ENCODE measurements at places on chromosomes 5 and 9.

- DNase-seq, result no peak
These were observed 67.1 kb downstream of the ADAMTS2 start for GRCh38 chr5:179278119-179278518.

DNA sequence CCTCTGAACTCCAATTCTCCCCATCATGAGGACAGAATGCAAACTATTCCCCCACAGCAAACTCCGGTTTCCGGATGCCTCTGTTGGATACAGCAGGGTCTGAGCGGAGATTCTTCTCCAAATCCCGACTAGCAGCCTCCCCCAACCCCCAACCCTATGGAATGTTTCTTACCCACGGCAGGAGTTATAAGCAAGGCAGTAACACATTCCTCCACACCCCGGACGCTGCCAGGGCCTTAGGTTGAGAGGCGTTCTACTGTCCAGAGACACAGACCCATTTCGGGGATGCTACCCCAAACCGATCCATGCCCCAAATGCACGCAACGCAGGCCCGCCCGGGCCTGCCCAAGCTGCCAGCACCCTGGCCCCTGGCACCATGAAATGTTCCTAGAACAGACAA lies 85.6 kb upstream of the LMX1B start:
- no peak for DNase-seq

- DNase-seq, result no peak
These were observed 143.7 kb downstream of the PTTG1 start for GRCh38 chr5:160565376-160565775.

GRCh38 chr9:116550696-116551436 lies 136.2 kb upstream of the TRIM32 start:
- no peak for DNase-seq

- no peak for DNase-seq
These were observed 29.4 kb downstream of the IER5L start for GRCh38 chr9:129148463-129149204.

- DNase-seq, result peak; percentile 64
These were observed 44.7 kb upstream of the NKD2 start for GRCh38 chr5:963673-964531.

DNA sequence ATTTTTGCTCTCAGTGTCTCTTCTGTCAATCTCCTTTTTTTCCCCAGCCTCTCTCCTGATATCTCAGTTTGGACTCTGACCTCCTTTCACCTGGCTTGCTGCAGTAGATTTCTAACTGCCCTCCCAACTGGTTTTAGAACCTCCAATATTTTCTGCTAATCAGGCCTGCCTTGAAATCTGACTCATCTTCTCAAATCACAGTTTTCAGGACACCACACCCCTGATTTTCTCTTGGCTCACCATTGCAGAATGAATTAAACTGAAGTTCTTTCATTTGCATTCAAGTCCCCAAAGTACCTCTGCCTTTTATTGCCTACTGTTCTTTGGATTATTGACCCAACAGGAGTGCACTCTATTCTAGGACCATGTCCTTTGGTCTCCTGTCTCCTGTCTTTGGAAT lies 310.4 kb upstream of the TRPC7 start:
- no peak for DNase-seq

GRCh38 chr5:88688984-88689667 lies 193.9 kb downstream of the MEF2C start:
- DNase-seq, result no peak

GRCh38 chr9:120792898-120793765 lies at the start of gene FBXW2:
Gene FBXW2, minus strand, starts transcription at chr9:120793416. Its CDS starts 5,158 bp downstream, at chr9:120788258.
- peak; percentile 95 for DNase-seq

- no peak for DNase-seq
These were observed 68.7 kb upstream of the UNC5A start for GRCh38 chr5:176741561-176742211.

DNA sequence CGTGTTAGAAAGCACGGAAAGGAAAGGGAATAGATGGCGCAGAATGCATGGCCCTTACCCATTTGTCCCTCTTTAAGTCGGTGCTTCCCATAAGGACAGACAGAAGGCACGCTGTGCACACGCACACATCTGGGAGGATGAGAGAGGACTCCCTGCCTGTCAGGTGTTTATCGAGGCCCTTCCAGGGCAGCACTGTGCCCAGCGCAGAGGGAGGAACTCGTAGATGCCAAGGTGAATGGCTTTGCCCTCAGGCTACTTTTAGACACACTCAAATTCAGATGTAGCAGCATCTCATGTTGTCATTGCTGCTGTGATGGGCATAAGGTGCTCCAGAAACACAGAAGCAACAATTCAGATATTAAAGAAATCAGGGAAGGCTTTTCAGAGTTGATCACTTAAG lies 70.2 kb upstream of the CTSL start:
- no peak for DNase-seq

DNA sequence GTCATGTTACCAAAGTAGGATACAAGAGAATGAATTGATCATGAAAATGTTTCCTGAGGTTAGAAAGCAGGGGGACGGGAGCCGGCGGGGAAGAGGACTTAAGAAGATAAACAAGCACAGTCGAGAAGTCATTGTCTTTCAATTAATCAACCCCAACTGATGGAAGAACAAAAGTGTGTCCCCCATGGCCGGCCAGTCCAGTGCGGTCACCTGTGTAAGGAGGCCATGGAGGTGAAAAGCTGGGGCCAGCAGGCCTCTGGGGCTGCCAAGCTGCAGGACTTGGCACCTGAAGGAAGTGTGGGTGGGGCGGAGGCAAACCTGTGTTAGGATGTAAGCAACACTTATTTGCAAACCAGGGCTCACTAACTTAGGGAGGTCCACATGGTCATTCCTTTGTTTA lies 223.3 kb upstream of the TBCA start:
- no peak for DNase-seq

DNA sequence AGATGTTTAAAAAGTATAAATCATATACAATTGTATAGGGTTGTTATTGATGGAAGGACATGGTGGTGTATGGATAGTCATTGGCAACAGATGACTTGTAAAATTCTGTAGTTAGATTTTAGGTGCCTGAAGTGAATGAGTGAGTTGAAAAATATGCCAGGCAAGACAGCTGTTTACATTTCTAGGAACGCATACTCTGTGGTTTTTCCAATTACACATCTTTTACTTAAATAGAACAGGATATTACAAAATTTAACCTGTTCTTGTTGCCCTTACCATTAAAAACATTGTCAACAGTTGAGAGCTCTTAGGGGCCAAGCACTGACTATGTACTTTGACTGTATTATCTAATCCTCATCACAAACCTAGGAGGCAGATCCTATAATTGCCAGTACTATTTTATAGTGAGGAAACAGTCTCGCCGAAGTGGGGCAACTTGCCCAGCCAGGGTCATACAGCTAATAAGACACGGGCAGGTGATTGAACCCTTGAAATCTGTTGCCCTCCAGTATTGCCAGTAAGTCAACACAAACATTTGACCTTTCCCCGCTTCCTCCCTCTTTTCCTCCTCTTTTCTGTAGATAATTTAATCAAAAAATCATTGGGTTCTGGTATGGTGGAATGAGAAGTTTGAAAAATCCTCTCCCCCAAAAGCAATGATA lies 88.6 kb downstream of the MACROH2A1 start:
- no peak for DNase-seq

DNA sequence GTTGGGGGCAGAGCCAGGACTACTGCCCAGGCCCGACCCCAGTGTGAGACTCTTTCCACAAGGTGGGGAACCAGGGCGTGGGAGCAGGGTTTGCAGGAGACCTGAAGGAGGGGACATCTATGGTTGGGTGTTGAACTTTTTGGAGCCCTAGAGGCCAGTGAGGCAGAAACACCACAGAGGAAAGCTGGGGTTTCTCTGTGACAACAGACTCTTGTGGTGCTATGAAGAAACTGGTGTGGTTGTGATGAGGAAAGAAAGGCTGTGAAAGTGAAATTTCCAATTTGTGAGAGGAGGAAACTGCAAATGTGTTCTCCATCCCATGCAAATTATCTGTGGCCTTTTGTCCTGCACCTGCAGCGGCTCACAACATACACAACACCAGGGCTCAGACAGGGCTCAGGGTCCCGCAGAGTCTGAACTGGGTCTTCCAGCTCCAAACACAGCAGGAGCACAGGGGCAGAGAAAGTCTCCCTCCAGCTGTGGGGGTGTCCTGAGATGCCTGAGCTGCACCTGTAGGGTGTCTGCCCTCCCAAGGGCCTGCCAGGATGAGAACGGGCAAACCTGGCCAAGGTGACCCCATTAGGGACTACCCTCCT lies 51.4 kb upstream of the GRHPR start:
- DNase-seq, result no peak

DNA sequence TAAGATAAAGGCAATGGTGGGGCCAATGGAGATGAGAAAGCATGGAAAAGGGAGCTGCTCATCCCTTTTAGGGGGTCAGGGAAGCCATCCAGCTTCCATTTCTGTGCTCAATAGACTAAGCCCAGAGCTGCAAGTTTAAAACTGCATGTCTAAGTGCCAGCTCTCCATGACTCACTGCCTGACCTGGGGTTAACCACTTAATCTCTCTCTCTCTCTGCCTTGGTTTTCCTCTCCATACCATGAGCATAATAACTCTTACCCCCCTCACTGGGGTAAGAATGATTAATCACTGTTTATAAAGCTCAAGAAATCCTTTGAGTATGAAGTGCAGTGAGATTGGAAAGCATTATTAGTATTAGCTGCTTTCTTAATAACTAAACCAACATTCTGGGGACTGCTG lies 1382.4 kb upstream of the WWC1 start:
- DNase-seq, result no peak

DNA sequence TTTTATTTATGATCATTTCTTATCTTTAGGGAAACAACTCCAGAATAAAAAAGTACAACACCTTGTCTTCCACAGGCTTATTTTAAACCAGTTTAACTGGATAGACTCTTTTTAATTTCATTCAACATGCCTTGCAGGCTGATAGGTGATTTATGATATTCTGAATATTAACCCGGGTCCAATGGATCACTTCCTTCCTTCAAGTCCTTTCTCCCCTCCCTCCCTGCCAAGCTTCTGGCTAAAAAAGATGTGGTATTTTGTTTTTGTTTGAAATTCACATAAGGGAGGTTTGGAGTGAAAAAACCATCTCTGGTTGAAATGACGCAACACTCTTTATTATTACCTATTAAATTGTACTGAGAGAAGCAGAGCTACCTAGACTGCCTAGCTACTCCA lies 265.3 kb downstream of the MLLT3 start:
- no peak for DNase-seq

DNA sequence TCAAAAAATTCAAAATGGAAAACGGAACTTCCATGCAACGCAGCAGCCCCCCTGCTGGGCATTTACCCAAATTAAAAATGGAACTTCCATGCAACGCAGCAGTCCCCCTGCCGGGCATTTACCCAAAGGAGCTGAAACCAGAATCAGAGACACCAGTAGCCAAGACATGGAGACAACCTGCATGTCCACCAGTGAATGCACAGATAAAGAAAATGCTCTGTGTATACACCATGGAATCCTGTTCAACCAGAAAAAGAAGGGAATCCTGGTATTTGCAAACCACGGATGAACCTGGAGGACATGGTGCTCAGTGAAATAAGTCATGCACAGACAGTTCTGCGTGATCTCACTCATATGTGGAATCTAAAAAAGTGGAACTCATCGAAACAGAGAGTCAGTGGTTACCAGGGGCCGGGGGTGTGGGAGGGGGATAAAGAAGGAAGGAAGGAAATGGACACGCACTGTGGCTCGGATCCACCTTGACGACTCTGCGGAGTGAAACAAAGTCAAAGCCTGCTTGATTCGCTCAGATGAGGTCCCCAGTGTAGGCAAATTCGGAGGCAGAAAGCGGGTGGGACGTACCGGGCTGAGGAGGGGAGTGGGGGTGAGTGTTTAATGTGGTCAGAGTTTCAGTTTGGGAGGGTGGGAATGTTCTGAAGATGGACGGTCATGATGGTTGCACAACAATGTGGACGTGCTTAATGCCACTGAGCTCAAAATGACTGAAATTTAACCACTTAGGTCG lies 40.2 kb upstream of the EXOC3 start:
- no peak for DNase-seq

- DNase-seq, result no peak
These were observed 264.6 kb downstream of the NDUFS4 start for GRCh38 chr5:53825016-53825415.

DNA sequence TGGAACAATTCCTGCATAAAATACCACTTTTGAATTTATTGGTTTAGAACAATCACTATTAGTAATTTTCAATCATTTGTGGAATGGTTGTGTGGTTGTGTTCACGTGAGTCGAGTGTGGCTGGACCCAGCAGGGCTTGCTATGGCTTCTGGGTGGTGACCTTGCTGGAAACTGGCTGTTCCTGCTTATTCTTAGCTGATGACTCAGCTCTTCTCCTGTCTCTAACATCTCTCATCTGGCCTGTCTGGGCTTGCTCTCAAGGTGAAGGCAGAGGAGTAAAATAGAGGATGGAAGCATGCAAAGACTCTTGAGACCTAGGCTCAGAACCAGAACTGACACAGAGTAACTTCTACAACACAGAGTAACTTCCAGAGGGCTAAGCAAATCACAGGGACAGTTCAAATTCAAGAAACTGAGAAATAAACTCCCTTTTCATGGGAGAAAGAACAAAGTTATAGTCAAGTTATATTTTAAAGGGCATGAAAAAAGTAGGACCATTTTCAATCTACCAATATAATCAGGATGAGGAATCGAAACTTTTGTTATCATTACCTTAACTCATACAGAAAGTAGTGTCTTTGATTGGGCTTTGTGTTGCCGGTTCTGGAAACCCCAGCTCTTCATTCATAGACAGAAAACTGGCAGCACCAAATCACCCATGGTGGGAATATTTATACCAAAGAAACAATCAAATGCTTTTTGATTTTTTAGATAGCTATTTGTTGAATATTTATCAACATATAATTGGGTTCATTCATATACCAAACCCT lies 665.1 kb downstream of the CDH18 start:
- no peak for DNase-seq

- peak; percentile 53 for DNase-seq
These were observed 1.2 kb downstream of the N4BP3 start for GRCh38 chr5:178114325-178115135.

- DNase-seq, result no peak
These were observed 20.4 kb downstream of the UHRF2 start for GRCh38 chr9:6433410-6433809.

DNA sequence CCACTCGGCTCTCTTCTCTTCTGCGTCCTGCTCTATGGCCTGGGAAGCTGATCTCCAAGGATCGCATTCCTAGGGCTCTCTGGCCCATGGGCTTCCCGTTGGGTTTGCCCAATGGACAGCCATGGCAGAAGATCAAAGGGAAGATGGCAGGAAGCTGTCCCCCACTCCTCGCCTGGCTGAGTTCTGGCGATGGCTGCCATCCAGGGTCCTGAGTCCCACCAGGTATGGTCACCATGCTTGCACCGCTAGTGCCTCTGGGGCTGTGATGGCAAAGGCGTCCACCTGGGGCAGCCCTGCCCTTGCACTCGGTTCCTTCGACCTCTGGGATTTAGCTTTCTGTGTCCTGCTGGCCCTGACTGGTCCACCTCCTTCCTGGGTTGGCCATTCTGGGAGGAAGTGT lies 156.0 kb downstream of the RXRA start:
- DNase-seq, result no peak

All from activated CD4-positive, alpha-beta T cell treated with anti-CD3 and anti-CD28 coated beads for 48 hours (primary cell).